Frontal cortex (tissue), 4 donors: ENCODE measurements at places on chromosomes 13 and 19.
A peak's percentile ranks its signal among the peaks of the same experiment; 100 is the strongest.

GRCh38 chr19:49544154-49544553 is 16.4 kb downstream of the RCN3 start:
- no peak for DNase-seq

DNA sequence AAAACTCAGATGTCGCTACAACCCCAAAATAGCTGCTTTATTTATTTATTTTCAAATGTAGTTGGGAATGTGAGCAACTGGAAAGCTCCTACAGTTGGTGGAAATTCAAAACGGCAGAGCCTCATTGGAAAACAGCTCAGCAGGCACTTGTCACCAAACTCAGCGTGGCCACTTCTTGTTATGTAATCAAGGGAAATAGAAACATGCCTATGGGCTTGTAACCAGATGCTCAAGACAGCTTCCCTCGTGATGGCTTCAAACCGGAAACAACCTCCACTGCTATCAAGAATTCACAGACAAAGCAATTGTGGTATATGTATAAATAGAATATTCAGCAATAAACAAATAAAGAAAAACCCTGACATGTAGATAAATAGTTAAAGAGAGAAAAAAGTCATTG is 627.8 kb upstream of the SLC10A2 start:
- no peak for DNase-seq

GRCh38 chr19:19417046-19417445 is 11.6 kb downstream of the GATAD2A start:
- DNase-seq, result no peak

- DNase-seq, result no peak
These were observed 1618.7 kb downstream of the OLFM4 start for GRCh38 chr13:54647275-54647674.

DNA sequence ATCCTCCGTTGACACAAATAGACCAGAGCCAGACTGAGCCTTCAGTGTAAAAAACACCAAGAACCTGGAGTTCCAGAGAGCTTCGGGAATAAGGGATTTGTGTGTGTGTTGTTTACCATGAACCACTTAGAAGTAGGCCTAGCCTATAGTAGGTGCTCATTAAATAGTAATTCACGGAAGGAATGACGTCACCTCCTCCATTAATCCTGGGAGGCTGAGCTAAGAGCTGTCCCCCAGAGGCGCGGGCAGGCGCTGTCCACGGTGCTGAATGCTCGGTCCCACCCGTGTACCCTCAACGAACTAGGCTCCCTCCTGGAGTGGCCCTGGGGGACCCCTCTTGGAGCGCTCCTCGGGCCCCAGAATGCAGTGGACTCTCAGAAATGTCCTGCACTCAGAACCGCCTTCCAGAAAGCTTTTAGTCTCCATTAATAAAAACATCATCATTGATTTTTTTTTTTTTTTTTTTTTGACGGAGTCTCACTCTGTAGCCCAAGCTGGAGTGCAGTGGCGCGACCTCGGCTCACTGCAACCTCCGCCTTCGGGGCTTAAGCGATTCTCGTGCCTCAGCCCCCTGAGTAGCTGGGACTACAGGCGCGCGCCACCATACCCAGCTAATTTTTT is 6.5 kb downstream of the UNC13A start:
- DNase-seq, result peak; percentile 56

- DNase-seq, result no peak
These were observed 4.2 kb upstream of the RGL3 start for GRCh38 chr19:11423164-11423790.

DNA sequence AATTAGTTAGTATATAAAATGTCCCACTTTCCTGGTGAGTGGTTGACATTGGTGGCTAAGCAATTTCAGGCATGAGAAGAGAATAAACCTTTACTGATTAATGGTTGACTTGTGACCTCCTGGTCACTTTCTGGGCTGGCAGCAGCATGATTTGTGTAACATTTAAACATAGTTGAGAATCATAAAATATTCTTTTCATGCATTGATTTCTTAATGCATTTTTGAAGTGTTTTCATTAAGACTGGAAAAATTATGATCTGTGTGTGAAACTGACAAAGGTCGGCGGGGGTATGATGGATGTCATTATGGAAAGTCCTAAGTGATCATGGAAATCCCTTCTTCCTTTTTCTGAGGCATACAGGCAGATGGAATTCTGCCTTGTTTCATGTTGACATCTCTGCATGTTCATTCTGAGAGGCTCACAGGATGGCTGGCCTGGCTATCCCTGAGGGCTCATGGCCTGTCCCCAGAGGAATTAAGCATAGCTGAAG is 98.7 kb upstream of the RNF113B start:
- DNase-seq, result no peak

- no peak for DNase-seq
These were observed 525 bp downstream of the BORA start for GRCh38 chr13:72728290-72728605.

- DNase-seq, result no peak
These were observed 43.6 kb downstream of the GADD45B start for GRCh38 chr19:2519482-2519881.

GRCh38 chr13:79429309-79429708 is 23.3 kb upstream of the RBM26 start:
- DNase-seq, result no peak

DNA sequence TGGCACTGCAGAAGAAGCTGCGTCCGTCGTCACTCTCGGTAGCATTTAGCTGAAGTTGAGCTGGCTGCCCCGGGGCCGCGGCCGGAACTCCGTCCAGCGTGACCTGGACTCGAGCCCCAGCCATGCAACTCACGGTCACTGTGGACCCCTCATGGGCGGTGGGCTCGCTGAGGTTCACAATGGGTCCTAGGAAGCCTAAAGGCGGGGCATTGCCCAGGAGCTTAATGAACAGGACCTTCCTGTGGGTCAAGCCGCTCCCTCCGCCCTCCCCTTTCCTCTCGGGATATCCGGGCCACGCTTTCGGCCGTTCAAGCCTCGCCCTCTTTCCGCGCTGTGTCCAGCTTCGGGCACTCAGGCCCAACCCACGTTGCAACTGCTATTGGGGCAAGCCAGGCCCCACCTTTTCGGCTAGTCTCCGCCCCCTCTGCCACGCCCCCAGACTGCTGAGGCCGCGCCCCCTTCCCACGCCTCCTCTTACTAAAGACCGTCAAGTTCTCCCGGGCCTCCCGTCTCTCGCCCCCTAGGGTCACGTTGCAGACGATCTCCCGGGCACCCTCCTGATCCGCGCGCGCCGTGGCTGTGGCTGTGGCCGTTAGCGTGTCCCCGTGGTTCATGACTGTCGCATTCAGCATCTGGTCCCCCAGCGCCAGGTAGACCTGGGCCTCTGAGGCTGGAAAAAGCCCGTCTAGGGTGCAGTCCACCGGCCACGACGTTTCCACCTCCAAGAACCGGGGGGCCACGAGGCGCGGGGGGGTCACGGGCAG is 1.4 kb upstream of the RAVER1 start:
- peak; percentile 78 for DNase-seq

GRCh38 chr19:35718345-35719041 is 690 bp downstream of the KMT2B start:
- peak; percentile 59 for DNase-seq

DNA sequence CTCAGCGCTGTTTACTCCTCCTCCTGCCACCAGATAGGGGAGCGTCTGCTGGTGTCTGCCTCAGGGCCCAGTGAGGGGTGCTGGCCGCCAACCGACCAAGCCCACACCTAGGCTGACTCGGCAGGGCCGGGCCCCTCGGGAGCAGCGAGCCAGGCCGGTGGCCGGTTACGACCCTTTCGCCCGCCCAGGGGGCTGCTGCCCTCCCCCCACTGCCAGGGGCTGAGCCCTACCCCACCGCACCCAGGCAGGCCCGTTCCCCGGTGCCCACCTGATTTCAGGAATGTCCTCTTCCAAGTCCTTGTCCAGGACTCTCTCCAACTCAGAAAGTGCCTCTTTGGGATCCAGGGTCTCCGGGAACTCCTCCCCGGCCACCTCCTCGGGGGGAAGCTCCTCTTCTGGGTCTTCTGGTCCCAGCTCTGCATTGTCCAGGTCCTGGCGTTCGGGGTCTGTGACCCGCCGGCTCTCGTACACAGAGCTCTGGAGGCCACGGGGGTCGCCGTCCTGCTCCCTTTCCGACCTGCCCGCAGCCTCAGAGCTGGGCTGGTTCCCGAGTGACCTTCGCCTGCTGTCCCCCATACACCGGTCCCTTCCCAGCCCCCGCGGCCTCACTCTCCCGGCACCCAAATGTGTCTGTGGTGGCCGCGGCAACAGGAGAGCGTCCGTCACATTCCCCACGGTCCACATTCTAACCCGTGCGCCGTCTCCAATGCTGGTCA is 31.0 kb upstream of the MIER2 start:
- no peak for DNase-seq

GRCh38 chr19:932648-933552 is 7.1 kb downstream of the ARID3A start:
- no peak for DNase-seq

DNA sequence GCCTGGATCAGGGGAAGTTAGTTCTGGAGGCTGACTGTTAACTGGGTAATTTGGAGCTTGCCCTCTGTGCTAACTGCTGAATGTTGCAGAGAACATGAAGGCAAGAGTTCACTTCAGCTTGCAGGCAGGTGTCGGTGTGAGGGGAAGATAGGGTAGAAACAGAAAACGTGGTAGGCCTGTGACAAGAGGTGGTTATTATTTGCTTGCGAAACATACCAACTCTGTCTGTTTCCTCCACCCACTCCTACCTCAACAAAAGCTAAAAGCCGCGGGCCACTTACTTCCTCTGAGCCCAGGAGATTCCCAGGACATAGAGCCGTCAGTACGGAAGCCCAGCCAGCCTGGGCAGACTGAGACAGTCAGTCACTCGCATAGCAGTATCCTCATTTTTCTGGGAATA is 119.2 kb upstream of the ABCC4 start:
- no peak for DNase-seq

GRCh38 chr13:95035311-95036109 is 265.7 kb downstream of the ABCC4 start:
- no peak for DNase-seq

DNA sequence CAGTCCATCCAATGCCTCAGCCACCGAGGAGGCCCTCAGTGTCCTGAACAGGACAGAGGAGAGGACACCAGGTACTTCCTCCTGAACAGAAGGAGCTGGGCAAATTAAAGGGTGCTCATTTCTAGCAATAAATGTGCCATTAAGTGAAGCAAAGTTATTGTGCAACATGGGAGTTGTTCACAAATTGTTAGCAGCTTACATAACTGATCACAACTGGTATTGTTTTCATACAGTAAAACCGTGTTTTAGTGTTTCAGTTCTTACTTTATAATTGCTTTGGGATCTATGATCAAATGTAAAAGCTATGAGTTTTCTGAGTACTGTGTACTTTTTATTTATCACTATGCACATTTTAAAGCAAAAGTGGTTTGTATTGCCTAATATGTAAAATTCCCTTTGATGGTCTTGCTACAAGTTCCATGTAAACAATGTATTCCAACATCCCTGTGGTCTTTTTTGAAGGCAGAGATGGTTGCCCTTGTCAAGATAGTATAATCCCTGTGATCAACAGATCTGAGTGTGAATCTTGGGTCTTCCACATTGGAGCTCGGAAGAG is 263.1 kb downstream of the FGF14 start:
- DNase-seq, result no peak

DNA sequence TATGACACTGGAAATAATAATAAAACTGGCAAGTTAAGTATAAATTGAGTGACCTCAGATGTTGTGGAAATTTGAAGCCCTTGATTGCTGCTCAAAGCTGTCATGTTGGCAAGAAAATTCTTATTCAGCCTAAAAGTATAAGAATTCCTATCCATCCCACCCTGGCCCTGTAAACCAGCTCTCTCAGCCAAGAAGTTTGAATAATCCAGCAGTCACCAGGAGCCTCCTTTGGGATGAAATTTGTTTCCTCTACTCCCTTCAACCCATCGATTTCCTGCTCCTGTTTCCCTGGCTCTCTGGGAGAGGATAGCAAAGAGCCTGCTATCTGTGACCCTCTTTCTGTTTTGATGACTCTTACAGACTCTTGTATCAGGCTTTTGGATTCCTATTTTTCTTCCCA is 169.3 kb downstream of the LHFPL6 start:
- no peak for DNase-seq

DNA sequence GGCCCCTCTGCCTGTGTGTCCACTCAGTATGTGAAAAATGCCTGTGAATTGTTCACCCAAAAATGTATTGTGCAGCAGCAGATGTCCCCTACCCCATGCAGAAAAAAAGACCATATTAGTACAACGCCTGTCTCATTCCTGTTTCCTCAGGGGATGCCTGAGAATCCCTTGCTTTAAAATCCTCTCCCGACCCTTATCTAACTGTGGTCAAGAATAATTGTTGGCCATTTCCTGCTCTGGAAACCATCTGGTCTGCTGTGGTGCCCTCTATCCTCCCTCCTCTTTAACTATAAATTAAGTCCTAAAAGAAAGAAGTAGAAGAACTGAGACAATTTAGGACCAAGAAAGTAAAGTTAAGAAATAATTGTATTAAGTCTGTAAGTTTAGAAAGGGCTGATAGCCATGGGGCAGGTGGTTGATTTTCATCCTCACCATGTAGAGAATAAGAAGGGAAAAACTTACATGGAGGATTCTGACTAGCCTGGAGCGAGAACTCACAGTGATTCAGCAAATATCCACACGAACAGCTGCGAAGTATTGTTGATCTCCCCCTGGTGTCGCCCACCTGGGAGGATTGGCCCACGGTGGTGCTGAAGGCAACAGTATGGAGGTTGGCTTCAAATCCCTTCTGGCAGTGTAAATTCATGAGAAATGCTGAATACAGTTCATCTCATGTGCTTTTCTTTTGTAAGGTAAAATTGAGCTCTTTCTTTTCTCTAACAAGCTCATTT is 85.6 kb downstream of the COL4A2 start:
- no peak for DNase-seq

- no peak for DNase-seq
These were observed 72.4 kb upstream of the EDNRB start for GRCh38 chr13:77991003-77991402.

DNA sequence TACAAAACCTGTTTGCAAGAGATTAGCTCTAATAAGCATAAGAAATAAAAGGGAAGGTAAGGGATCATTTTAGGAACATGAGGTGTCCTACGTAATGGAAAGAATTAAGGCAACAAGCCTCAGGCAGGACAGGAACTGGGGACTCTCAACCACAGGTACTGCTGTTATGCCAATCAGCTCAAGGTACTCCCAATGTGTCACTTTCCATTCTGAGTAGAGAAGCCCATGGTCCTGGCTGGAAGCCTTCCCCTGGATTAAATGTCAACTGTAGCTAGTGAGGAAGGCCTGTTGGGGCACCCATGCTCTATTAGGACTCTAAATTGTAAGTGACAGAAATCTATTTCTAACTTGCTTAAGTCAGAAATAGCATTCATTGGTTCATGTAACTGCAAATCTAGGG is 134.6 kb downstream of the DPF1 start:
- DNase-seq, result no peak

- no peak for DNase-seq
These were observed 95.5 kb upstream of the UBAC2 start for GRCh38 chr13:99105160-99105559.

DNA sequence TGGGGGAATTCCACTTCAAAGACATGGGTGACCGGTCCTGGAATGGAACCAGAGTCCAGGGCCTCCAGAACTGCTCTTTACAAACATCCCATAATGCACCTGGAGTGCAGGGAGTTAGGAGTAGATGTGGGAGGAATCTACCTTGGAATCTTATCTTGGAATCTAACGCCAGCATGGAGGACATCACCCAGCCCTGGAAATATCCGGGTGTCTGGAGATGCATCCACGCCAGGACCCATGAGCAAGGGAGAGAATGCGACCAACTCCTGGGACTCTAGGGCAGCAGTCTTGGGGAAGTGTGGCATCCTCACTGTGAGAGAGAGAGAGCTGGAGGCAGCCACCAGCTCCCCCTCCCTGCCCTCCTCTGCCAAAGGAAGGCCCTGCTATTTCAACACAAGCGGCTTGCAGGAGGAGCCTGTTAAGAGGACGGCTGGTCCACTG is 211.8 kb downstream of the UQCRFS1 start:
- DNase-seq, result no peak

- no peak for DNase-seq
These were observed 5.1 kb downstream of the S1PR2 start for GRCh38 chr19:10226021-10226375.
